Activated CD4-positive, alpha-beta T cell treated with anti-CD3 and anti-CD28 coated beads, Interleukin-2, amount 10 ng/mL, durations not matched to agents 24 days and 14 days (primary cell): ENCODE measurements at places on chromosomes 12 and 14. TPM values are rescaled to one million over a fixed set of nuclear protein-coding genes. Genes with fewer than 3 reads are reported as not detected.

GRCh38 chr12:76020281-76020680, 11.3 kb downstream of the PHLDA1 start:
- H3K27me3 ChIP-seq, result no peaks in the 10 kb centered on the region
- peak; percentile 91 for DNase-seq
- peaks cover 51% of the 10 kb centered on the region for H3K4me1 ChIP-seq
- peak overlapping the region; percentile 98 for H3K27ac ChIP-seq

- no peaks in the 10 kb centered on the region for H3K27me3 ChIP-seq
- H3K27ac ChIP-seq, result no peak overlapping the region
- no peaks in the 10 kb centered on the region for H3K4me1 ChIP-seq
Observed at GRCh38 chr12:18428416-18428815, 167.1 kb downstream of the PIK3C2G start.

- peak overlapping the region; percentile 39 for H3K27ac ChIP-seq
- H3K4me1 ChIP-seq, result peaks cover 23% of the 10 kb centered on the region
- H3K36me3 ChIP-seq, result no peaks in the 10 kb centered on the region
- no peak for DNase-seq
- peak overlapping the region; percentile 85 for H3K4me3 ChIP-seq
- peaks cover 27% of the 10 kb centered on the region for H3K27me3 ChIP-seq
Observed at GRCh38 chr12:53096759-53097158, 708 bp upstream of the IGFBP6 start.

UNC79 gene
- total RNA-seq, result not detected in 2 replicates

C12orf54 gene
- not detected in 2 replicates for total RNA-seq

PLA2G1B gene
- not detected in 2 replicates for total RNA-seq

PLEKHG3 gene
- total RNA-seq, result 3.0 and 3.1 TPM in 2 replicates

C2CD5 gene
- 31.4 and 35.1 TPM in 2 replicates for total RNA-seq

SIRT4 gene
- 1.1 and 2.5 TPM in 2 replicates for total RNA-seq

PLEKHG7 gene
- not detected in 2 replicates for total RNA-seq

LMNTD1 gene
- total RNA-seq, result not detected in 2 replicates
